ENCODE measurements at places on chromosomes 7 and 10.

- no peak for DNase-seq
Measured at GRCh38 chr7:157097569-157097968, 41.2 kb upstream of the UBE3C start.

- no peak for DNase-seq
Measured at GRCh38 chr7:11931307-11931706, 99.3 kb upstream of the THSD7A start.

- no peak for DNase-seq
Measured at GRCh38 chr7:66832531-66833351, 88.3 kb upstream of the TMEM248 start.

GRCh38 chr10:132133449-132134240 lies 53.1 kb upstream of the DPYSL4 start:
- DNase-seq: no peak
